NCI-H1417 treated with DMSO at 0.1 percent for 48 hours (cell line): ENCODE measurements at places on chromosomes 2 and 18.

DNA sequence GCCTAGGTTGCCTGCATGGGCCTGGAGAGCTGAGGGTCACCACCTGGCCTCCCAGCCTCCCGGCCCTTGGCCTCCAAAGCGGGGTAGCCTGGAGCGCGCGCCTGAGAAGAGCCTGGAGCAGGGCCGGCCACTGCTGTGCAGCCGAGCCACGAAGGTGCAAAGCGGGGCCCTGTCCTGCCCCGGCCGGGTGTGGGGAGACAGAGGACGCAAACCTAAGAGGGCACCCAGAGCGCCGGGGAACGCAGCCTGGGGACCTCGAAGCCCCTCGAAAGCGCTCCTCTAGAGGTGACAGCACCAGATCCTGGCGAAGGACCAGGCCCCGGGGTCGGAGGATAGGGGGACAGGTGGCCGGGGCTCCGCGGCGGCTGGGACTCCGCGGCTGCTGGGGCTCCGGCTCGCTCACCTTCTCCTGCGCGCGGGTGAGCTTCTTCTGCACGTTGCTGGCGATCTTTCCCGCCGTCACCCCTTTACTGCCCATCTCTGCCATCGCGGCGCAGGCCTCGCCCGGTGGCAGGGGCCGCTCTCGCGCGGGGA lies 430 bp downstream of the BIN1 start:
- DNase-seq = no peak

GRCh38 chr2:239252801-239253200 lies 148.0 kb downstream of the HDAC4 start:
- DNase-seq = no peak

DNA sequence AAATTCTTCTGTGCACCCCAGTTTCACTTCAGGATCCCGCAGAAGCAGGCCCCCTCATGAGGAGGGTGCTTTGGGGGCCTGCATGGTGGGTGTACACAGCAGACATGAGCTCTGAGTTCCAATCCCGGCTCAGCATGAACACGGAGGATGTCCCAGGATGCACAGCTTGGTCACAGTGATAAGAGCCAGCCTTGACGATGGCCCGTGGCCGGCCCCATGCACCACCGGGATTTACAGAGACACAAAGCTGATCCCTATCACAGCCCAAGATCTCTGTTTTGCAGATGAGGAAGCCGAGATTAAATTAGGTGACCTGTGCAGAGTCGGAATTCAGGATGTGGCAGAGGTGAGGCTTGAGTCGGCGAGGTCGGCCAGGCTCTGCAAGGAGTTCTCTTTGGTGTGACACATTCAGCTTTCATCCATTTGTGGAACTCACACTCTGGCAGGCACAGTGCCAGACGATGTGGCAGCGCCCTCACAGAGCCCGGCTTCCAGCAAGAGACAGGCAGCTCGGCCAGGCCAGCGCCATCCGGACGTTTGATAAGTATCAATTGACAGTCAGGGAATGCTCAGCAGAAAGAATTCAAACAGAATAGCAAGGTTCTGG lies 456.3 kb upstream of the MYT1L start:
- DNase-seq = no peak

DNA sequence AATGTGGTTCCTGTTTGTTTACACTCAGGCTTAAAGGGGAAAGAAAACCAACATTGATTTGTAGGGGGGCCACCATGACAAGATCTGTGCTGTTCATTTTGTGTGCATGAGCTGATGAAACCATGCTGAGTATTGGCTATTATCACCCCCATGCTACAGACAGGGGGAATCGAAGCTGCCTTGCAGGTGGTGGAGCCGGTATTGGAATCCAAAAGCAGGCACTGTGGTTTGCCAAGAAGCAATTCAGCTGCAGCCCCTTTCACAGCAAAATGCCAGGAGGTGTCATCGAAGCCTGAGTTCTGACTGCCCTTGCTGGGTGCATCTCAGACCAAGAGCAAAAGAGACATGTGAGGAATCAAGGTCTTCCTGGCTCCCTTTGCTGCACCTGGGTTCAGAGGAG lies 221.9 kb downstream of the UXS1 start:
- DNase-seq = no peak

GRCh38 chr2:177026956-177027355 lies 185.6 kb upstream of the HNRNPA3 start:
- no peak for DNase-seq

DNA sequence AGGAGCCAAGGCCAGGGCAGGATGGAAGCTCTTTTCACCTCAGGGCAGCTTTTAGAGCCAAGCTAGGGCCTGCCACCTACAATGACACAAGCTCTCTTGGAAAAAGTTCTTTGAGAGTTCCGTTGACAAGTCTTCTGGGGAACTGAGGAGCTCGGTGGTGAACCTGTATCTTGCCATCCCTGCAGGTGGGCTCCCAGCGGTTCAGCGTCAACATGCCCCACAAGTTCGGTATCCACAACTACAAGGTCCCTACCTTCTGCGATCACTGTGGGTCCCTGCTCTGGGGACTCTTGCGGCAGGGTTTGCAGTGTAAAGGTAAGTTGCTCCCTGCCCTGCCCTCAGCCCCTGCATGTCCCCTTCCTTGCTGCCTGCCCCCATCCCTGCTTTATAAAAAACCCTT lies 312.8 kb upstream of the EPAS1 start:
- DNase-seq = no peak

DNA sequence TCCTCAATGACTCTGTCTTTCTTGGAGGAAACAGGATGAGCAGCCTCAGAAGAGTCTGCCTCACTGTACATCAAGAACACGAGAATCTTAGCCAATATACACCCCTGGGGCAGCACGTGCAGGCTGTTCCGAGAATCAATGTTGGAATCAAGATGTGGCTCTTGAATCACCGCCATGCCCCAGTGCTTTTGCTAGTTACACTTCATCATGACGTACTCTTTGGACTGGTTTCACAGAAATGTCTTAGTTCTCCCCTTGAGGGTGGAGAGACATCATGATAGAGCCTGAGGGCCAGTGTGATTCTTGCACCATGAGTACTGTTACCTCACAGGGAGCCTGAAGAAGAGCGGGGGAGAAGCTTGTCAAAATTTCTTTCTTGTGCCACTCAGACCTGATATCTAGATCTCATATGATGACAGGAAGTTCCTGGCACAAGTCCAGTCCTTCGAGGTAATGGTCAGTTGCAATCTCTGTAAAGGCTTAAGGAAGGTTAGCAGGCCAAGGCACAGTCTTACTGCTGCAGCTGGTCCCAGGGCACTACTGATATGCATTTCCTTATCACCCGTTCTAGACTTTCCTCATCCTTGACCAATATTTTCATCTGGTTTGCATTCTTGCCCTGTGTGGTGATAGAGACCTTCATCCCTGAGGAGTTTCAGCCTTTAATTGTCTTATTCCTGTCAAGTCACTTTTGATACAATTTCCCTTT lies 28.2 kb upstream of the STAT4 start:
- DNase-seq = no peak

GRCh38 chr2:151999053-151999452 lies 99.8 kb downstream of the CACNB4 start:
- DNase-seq = no peak

DNA sequence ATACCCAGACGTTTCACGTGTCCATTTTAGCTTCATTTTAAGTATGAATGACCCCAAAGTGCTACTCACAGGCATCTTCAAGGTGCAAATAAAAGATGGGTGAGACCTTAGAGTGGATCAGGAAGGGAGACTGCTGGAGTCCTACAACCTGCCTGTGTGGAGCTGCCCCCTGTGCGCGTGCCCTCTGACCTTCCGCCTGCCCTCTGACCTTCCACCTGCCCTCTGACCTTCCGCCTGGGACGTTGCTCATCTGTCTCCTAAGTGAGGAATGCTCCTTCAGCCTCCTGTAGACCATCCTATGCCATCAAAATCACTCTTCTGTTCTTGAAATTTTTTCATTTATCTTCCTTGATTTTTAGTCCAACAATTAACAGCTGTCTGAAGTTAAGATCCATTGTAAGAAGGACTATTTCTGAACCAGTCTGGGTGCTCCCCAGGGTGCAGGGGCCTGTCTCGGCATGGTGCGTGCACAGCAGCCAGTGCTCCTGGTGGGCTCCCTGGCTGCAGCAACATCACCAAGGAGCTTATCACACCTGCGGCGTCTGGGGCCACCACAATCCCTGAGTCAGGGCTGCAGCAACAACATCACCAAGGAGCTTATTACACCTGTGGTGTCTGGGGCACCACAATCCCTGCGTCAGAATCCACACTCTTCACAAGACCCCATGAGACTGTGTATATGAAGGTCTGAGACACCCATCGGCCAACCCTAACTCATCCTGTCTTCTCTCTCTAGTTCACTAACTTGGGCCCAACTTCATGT lies 86.0 kb downstream of the TPO start:
- DNase-seq = no peak

GRCh38 chr18:10878703-10879102 lies 270.7 kb downstream of the PIEZO2 start:
- no peak for DNase-seq
